ENCODE measurements at places on chromosomes 2 and 18. TPM values are rescaled to one million over a fixed set of nuclear protein-coding genes. Genes with fewer than 3 reads are reported as not detected.

Gene CERKL
- total RNA-seq = not detected

Gene TCF4
- 63.3 TPM for total RNA-seq

Gene SIGLEC15
- total RNA-seq = 0.14 TPM

Gene NEU2
- total RNA-seq = not detected

Gene REG3A
- not detected for total RNA-seq

Gene EML6
- total RNA-seq = 1.8 TPM

Gene AQP12B
- total RNA-seq = not detected

Gene ODC1
- total RNA-seq = 91.2 TPM

Gene LINC00305
- not detected for total RNA-seq

Gene PSD4
- total RNA-seq = 3.4 TPM

Gene POTEI
- total RNA-seq = under 0.01 TPM

Gene CNOT11
- 12.1 TPM for total RNA-seq

Gene CRYGD
- not detected for total RNA-seq

Gene CRYBA2
- total RNA-seq = not detected

Gene PLEK
- 1.1 TPM for total RNA-seq

Gene SNORC
- 0.92 TPM for total RNA-seq

Gene HTR2B
- total RNA-seq = 6.0 TPM

Gene ITGA6
- 5.7 TPM for total RNA-seq

Gene MGAT4A
- 0.28 TPM for total RNA-seq

Gene CYP1B1
- 23.0 TPM for total RNA-seq

Gene EFHD1
- not detected for total RNA-seq

Gene REG1B
- not detected for total RNA-seq

Gene COL4A4
- total RNA-seq = 0.14 TPM

Gene ARHGAP28
- 10.5 TPM for total RNA-seq

All from smooth muscle cell of bladder (primary cell).